Activated CD8-positive, alpha-beta memory T cell treated with anti-CD3 and anti-CD28 coated beads for 48 hours (primary cell): ENCODE measurements at places on chromosomes 16 and 17.

GRCh38 chr17:1606352-1606985 lies 22.2 kb downstream of the SLC43A2 start:
- no peak for DNase-seq

GRCh38 chr17:740240-741017 lies 8.0 kb downstream of the TLCD3A start:
- DNase-seq, result no peak

DNA sequence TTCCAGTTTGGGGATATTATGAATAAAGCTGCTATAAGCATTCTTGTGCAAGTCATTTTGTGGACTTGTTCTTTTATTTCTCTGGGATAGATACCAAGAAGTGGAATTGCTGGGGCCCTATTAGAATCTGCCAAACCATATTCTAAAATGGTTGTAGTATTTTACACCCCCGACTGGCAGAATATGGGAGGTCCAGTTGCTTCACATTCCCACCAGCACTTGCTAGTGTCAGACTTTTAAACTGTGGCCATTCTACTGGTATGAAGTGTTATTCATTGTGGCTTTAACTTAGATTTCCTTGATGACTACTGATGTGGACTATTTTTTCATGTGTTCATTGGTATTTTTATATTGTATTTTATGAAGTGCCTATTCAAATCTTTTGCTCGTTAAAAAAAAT lies 18.1 kb upstream of the NUP93 start:
- no peak for DNase-seq

DNA sequence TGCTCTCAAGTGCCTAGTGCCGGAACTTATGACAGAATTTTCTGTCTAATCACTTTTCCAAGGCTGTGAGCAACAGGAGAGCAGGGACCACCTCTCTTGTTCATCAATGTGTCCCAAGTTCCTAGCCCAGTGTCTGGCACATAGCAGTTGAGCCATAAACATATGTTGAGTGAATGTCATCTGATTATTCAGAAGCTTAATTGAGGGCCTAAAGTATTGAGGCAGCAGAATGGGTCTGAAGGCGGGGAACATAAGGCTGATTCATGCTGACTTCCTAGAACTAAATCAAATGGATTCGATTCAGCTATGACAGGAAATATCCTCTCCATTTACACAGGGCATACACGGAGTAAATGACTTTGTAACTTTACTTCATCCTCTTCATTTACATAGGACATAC lies 438.0 kb upstream of the ZFHX3 start:
- DNase-seq, result no peak

DNA sequence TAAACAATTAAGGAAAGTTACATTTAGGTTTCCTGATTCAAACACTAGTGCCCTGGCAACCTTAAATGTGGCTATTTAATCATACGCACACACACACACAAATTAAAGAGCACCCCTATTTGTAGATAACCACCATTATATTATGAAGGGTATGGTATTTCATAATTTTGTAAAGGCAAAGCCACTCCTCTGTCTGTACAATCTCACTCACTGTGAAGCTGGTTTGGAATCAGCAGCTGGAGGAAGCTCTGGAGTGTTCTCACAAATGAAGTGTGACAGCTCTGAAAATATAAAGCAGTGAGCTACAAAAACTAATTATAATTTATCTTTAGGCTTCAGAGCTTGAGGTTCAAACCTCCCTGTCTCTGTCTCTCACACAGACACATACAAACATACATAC lies 57.9 kb upstream of the KCNJ16 start:
- no peak for DNase-seq

GRCh38 chr16:3716831-3717234 lies 491 bp downstream of the TRAP1 start:
- DNase-seq, result peak; percentile 41

GRCh38 chr16:19179546-19180490 lies 11.8 kb downstream of the SYT17 start:
- DNase-seq, result peak; percentile 3

- no peak for DNase-seq
Observed at GRCh38 chr16:81544261-81544660, 99.7 kb downstream of the CMIP start.

DNA sequence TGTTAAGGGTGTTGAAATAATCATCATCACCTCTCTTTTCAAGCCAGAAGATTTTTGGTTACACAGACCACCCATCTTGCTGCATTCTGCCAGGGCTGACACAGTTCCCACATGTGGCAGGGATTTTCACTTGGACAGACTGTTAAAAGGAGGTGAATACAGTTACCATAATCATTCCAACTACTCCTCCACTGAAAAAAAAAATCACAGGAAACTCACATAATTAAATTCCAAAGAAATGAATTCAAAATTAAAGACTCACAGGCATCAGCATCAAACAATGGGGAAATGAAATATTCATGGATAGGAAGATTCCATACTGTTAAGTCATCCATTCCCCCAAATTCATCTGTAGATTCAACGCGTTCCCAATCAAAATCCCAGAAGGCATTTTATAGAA lies 209.4 kb downstream of the MRTFB start:
- DNase-seq, result no peak

GRCh38 chr16:4407543-4408322 lies 8.7 kb downstream of the CORO7 start:
- no peak for DNase-seq

GRCh38 chr16:80122115-80122514 lies 418.7 kb upstream of the DYNLRB2 start:
- no peak for DNase-seq

DNA sequence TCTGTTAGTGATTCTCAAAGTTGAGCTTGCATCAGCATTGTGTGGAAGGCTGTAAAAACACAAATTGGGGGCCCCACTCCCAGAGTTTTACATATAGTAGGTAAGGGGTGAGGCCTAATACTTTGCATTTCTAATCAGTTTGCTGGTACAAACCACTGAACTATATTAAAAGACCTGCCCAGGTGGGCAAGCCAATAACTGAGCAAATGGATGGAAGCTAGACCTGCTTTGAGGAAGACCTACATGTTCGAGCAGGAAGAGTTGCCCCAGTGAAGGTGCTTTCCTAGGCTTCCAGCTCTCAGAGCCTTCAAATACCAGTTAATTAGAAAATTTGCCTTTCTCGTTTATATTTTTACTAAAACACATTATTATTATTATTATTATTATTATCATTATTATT lies 56.8 kb downstream of the OTOA start:
- DNase-seq, result no peak

GRCh38 chr16:85067426-85067825 lies 39.8 kb downstream of the KIAA0513 start:
- no peak for DNase-seq

DNA sequence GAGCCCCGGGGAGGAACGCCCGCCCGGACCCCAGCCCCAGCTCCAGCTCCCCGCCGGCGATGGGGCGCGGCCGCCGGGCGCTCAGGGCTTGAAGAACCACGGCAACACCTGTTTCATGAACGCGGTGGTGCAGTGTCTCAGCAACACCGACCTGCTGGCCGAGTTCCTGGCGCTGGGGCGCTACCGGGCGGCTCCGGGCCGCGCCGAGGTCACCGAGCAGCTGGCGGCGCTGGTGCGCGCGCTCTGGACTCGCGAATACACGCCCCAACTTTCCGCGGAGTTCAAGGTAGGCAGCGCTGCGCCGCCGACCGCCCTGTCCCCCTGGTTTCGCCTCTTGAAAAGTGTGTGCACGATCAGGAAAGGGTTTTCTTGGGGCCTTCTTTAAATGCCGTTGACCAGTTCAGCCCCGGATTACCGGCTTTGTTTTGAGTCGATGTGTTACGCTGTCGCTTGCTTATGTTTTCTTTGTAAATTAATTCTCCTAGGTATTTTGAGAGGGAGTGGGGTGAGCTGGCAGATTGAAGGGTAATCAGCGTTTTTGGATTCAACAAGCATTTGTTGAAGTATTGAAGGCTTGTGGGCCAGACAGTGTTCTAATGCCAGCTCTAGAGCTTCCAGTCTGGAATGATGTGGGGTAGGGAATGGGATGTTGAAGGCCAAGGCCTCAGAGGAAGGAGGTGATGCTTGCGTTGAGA lies 681 bp downstream of the USP43 start:
- DNase-seq, result no peak

DNA sequence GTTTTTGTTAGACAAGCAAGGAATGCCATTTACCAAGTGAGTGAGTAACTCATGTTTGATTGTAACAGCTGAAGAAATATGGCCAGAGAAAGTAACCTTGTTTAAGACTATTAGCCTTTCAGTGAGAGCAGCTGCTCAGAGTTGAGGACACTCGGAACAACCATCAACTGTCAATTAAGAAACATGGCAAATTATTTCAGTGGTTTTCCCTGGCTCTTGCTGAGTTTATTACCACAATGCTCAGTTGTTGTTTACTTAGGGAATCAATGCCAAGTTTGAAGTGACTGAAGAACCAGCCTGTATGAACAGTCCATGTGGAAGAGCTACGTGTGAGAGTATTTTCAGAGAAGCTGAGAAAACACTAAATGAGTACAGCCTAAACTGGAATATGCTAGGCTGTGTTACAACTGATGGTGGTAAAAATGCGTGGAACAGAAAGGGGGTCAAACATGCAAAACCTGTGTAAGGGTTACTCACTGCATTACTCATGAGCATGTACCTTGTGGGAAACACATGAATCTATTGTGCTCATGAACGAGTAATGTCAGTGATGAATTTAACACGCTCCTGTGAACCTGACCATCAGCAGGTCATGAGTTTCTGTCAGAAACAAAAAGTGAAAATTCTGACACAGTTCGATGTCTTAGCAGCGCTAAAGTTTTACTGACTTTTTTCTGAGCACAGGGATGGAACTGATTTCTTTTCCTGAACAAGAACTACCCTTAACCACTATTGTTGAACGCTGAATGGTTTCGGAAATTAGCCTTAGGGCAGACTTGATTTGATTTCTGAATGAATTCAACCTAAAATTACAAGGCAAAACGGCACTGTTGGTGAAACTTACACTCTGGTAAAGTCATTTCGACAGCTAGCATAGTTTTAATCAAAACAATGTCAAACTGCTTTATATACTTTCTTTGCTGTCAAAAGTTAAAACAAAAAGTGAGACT lies 33.5 kb downstream of the GNA13 start:
- DNase-seq, result no peak

GRCh38 chr17:40963838-40964237 lies 2.9 kb downstream of the KRT39 start:
- no peak for DNase-seq

DNA sequence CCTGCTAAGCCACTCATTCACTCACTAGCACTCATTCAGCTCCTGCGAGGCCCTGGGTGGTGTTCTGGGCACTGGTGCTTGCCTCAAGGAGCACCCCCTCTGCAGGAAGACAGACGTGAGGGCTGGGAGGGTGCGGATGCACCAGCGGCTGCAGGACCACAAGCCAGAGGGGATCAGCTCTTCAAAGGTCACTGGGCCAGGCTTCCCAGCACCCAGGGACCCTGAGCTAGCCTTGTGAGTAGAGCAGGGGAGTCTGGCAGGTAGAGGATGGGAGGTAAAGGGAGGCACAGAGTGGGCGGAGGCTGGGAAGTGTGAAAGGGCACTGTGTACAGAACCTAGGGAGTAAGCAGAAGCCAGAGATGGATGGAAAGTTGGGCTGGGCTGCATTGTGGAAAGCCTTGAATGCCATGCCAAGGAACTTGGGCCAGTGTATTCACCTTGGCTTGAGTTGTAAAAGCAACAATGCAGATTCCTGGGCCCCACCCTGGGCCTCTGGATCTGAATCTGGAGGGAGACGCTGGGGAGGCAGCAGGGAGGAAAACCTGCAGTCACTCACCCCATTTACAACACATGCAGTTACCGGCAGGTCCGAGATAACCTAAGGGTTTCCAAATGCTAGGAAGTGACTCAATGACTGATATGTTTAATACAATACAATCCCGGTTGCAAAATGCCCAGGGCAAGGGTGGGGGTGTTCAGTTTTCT lies 1.7 kb downstream of the IL4R start:
- DNase-seq, result no peak

DNA sequence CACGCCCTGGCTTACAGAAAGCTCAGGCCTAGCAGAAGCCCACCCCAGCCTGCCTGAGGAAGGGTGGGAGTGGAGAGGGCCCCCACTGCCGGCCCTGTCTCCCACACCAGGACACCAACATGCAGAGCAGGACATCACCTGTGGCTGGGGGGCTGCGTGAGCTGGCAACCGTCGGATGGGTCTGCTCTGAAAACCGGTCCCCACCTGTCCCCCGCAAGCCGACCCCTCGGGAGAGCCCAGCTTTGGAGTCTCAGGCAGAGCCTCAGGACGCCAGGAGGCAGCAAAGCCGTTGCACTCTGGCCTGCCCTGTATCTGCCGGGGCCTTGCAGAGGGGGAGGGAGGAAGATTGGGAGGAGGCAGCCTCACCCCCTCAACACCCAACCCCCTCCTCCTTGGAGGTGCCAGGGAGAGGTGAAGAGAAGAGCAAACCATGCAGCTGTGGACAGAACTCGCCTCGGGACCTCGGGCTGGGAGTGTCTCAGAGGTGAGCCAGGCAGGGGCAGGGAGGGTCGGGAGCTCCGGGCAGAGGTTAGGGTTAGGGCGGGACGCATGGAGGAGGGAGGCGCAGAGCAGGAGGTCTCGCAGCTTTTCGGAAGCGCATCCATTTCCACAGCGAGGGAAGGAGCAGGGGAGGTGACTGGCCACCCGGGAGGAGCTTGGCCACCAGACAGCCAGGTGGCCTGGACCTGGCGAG lies 30.4 kb upstream of the ZC3H18 start:
- DNase-seq, result no peak

GRCh38 chr17:59331929-59332748 lies 684 bp downstream of the YPEL2 start:
- peak; percentile 11 for DNase-seq

GRCh38 chr16:73713251-73713650 lies 583.4 kb upstream of the PSMD7 start:
- no peak for DNase-seq

DNA sequence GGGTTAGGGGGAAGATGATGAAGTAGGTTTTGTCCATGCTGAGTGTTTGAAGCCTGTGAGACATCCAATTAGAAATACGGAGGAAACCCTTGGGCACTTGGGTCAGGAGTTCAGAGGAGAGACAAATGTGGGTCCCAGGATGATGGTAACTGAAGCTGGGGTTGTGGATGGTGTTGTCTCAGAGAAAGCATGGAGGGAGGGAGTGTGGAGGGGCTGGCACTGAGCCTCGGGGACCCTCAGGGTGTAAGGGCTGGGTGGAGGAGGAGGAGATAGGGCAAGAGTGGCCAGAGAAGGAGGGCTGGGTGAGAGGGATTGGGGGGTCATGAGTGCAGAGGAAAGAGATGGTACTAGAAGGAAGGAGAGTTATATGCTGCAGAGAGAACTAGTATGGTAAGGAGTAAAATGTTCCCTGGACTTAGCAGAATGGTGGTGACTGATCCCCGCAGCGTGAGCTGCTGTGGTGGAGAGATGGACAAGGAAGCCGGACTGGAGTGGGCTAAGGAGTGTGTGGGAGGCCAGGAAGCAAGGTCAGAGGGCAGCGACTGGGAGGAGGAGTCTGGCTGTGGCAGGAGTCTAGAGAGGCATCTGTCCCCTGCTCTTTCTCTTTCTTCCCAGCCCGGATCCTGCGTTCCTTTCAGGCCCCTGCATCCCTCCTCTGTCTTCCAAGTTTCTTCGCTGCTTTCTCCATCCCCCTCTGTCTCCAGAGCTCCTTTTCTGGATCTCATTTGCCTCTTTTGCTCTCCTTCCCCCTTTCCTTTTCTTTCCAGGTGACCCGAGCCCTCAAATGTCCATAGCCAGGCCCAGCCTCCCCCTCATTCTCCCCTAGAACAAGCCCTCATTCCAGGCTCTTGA lies 3.9 kb upstream of the COL1A1 start:
- no peak for DNase-seq

GRCh38 chr16:87108941-87109340 lies 208.3 kb downstream of the C16orf95 start:
- DNase-seq, result no peak
